ENCODE measurements at places on chromosomes 11 and 22. TPM values are rescaled to one million over a fixed set of nuclear protein-coding genes. Genes with fewer than 3 reads are reported as not detected.

DNA sequence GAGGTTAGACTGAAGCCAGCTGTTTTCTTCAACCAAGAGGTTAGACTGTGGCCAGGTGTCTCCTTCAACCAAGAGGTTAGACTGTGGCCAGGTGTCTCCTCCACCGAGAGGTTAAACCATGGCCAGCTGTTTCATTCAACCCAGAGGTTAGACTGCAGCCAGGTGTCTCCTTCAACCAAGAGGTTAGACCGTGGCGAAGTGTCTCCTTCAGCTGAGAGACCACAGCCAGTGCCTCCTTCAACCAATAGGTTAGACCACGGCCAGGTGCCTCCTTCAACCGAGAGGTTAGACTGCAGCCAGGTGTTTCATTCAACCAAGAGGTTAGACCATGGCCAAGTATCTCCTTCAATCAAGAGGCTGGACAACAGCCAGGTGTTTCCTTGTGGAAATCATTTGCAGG is 498.1 kb downstream of the TBC1D22A start:
- DNase-seq: no peak
- no peaks in the 10 kb centered on the region for H3K36me3 ChIP-seq
- H3K27me3 ChIP-seq: no peaks in the 10 kb centered on the region
- H3K4me3 ChIP-seq: no peak overlapping the region
- H3K4me1 ChIP-seq: no peaks in the 10 kb centered on the region

GRCh38 chr22:37316875-37317371 is 34.6 kb downstream of the CYTH4 start:
- H3K4me1 ChIP-seq: peaks cover 10% of the 10 kb centered on the region
- DNase-seq: peak; percentile 87
- H3K27me3 ChIP-seq: peaks cover 4% of the 10 kb centered on the region
- H3K27ac ChIP-seq: no peak overlapping the region
- no peaks in the 10 kb centered on the region for H3K36me3 ChIP-seq

- H3K4me1 ChIP-seq: no peaks in the 10 kb centered on the region
- H3K36me3 ChIP-seq: no peaks in the 10 kb centered on the region
- H3K4me3 ChIP-seq: no peak overlapping the region
- DNase-seq: no peak
- no peak overlapping the region for H3K27ac ChIP-seq
Measured at GRCh38 chr22:18012531-18012930, 11.8 kb downstream of the MICAL3 start.

- no peak overlapping the region for H3K27ac ChIP-seq
- peaks cover 11% of the 10 kb centered on the region for H3K4me1 ChIP-seq
- DNase-seq: peak; percentile 72
- no peaks in the 10 kb centered on the region for H3K36me3 ChIP-seq
- no peaks in the 10 kb centered on the region for H3K27me3 ChIP-seq
- no peak overlapping the region for H3K4me3 ChIP-seq
Measured at GRCh38 chr11:32088117-32088941, 2.5 kb upstream of the RCN1 start.

- H3K27ac ChIP-seq: no peak overlapping the region
- no peak for DNase-seq
- H3K4me3 ChIP-seq: no peak overlapping the region
- no peaks in the 10 kb centered on the region for H3K36me3 ChIP-seq
Measured at GRCh38 chr22:26744892-26745808, 87.8 kb downstream of the MIAT start.

GRCh38 chr11:31254415-31254814 is 115.1 kb downstream of the DCDC1 start:
- DNase-seq: no peak
- H3K4me3 ChIP-seq: no peak overlapping the region
- H3K36me3 ChIP-seq: no peaks in the 10 kb centered on the region
- H3K27ac ChIP-seq: no peak overlapping the region
- no peaks in the 10 kb centered on the region for H3K27me3 ChIP-seq

GRCh38 chr11:34380696-34381095 is 22.9 kb upstream of the ABTB2 start:
- DNase-seq: no peak
- no peaks in the 10 kb centered on the region for H3K27me3 ChIP-seq
- no peak overlapping the region for H3K27ac ChIP-seq

DNA sequence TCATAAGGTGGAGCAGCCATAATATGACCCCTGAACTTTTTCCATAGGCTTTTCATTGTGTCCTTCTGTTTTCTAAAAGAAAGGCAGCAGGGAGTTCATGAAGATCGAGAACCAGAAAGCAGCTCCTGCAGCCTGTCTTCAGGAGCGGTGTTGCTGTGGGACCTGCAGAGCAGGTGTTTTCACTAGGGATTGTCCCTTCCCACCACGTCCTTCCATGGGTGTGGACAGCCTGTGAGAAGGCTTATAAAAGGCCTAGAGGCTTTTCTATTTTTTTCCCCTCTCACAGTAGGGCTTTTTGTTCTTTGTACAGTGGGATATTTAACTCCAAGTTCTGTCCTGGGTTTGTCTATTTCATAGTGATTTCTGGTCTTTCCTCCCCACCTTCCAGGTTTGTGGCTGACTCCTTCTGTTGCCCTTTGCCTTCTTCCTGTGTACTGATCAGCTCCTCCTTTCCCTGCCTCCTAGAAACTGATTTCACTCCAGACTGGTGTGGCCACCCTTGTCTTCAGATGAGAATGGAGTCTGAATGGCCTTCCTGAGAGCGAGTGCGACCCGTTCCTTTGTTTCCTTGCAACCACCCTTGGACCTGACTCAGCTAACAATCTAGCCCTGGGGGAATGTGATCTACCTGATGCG is 10.1 kb downstream of the MRPL16 start:
- H3K27me3 ChIP-seq: no peaks in the 10 kb centered on the region
- H3K36me3 ChIP-seq: peaks cover 70% of the 10 kb centered on the region

- H3K27ac ChIP-seq: peak overlapping the region; percentile 92
- H3K36me3 ChIP-seq: peaks cover 10% of the 10 kb centered on the region
- H3K27me3 ChIP-seq: no peaks in the 10 kb centered on the region
- H3K4me3 ChIP-seq: no peak overlapping the region
Measured at GRCh38 chr11:65293909-65294381, 20.7 kb upstream of the CDC42EP2 start.

DNA sequence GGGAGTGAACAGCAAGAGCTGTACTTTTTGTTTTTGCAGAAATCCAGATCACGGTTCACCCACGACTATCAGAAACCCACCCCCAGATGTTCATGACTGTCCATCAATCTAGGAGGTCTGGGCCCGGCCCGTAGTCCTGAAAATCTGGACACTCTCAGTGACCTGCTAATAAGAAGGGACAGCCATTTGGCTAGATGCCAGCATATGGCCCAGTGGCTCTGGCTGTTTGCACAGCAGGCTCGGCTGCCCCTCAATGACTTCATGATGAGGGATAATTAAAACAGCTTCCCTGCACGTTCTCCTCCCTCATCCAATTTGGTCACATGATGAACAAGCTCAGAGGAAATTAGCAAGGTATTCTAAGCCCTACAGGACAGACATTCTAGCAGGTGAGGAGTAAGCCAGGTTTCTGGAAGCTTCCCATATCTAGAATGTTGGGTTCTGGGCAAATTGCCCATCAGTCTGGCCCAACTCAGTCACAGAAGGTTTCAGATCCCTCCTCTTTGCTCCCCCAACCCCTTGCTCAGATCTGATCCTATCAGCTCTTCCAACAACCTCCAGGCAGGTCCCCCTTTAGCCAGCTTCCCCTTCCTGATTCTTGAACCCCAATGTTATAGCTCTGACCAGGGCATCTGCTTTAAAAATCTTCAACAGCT is 397.3 kb downstream of the SHANK2 start:
- no peaks in the 10 kb centered on the region for H3K36me3 ChIP-seq
- no peaks in the 10 kb centered on the region for H3K4me1 ChIP-seq
- H3K27ac ChIP-seq: no peak overlapping the region
- no peak for DNase-seq
- no peaks in the 10 kb centered on the region for H3K27me3 ChIP-seq
- H3K4me3 ChIP-seq: no peak overlapping the region

- no peaks in the 10 kb centered on the region for H3K36me3 ChIP-seq
- no peak for DNase-seq
- no peak overlapping the region for H3K27ac ChIP-seq
- H3K4me1 ChIP-seq: peaks cover 3% of the 10 kb centered on the region
- no peaks in the 10 kb centered on the region for H3K27me3 ChIP-seq
- no peak overlapping the region for H3K4me3 ChIP-seq
Measured at GRCh38 chr11:38169286-38169685, 1571.2 kb upstream of the RAG2 start.

GRCh38 chr11:27621405-27622161 is 78.7 kb downstream of the BDNF start:
- H3K4me3 ChIP-seq: no peak overlapping the region
- no peaks in the 10 kb centered on the region for H3K36me3 ChIP-seq
- no peaks in the 10 kb centered on the region for H3K27me3 ChIP-seq
- no peak overlapping the region for H3K27ac ChIP-seq

- H3K27me3 ChIP-seq: no peaks in the 10 kb centered on the region
- peaks cover 47% of the 10 kb centered on the region for H3K36me3 ChIP-seq
- no peak overlapping the region for H3K4me3 ChIP-seq
- H3K27ac ChIP-seq: peak overlapping the region; percentile 57
Measured at GRCh38 chr11:65279741-65280440, 18.1 kb downstream of the POLA2 start.

DNA sequence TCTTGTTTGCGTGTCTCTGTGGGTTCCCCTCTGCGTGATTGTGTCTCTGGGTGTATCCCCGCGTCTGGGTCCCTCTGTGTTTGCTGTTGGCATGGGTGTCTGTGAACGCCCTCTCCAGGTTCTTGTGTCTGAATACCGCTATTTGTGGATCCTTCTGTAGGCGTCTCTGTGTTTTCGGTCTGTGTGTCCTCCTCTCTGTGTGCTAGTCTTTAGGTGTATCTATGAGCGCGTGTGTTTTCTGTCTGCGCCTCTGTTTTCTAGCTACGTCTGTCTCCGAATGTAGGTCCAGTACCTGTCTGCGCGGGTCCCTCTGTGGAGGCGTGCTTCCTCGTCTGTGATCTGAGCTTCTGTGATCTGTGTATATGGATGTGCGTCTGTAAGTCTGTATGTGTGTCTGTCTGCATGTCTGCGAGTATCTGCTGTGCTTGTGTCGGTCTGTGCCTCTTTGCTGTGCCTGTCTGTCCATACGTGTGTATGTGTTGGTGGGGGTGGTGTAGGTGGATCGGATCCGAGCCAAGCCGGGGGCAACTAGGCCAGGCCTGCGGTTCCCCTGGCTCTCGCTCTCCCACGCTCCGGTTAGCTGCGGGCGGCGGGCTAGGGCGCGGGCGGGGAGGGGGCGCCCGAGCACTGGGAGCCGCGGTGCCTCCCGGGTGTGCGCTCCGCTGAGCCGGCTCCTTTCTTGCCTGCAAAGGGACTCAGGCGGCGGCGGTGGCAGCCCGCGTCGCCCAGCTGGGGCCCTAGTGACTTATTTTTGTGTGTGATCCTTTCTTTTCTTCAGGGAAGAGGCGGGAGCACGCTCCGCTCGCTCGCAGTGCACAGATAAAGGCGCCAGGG is 105.3 kb upstream of the E2F8 start:
- peak overlapping the region; percentile 39 for H3K4me3 ChIP-seq
- no peak overlapping the region for H3K27ac ChIP-seq
- H3K4me1 ChIP-seq: peaks cover 15% of the 10 kb centered on the region
- DNase-seq: peak; percentile 27
- peaks cover 30% of the 10 kb centered on the region for H3K27me3 ChIP-seq

- H3K36me3 ChIP-seq: no peaks in the 10 kb centered on the region
- no peak overlapping the region for H3K4me3 ChIP-seq
- H3K4me1 ChIP-seq: peaks cover 12% of the 10 kb centered on the region
- no peak overlapping the region for H3K27ac ChIP-seq
- no peak for DNase-seq
Measured at GRCh38 chr11:123434262-123434661, 4.2 kb downstream of the GRAMD1B start.

DNA sequence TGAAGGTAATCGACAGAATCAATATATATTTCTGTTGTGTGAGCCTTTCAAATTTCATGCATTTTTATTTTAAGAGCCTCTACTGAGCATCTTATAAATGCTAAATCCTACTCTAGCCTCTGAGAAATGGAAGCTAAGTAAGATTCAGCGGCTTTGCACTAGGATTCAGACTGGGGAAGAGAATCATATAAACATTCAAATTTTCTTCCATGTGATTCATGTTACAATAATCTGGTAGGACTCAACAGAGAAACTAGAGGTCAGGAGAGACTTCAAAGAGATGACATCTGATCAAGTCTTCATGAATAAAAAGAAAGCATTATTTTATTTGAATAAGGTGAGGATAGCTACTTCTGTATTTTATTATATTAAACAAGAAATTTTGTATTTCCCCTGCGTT is 538.9 kb downstream of the DLG2 start:
- no peak overlapping the region for H3K4me3 ChIP-seq
- no peak overlapping the region for H3K27ac ChIP-seq
- H3K4me1 ChIP-seq: no peaks in the 10 kb centered on the region
- H3K27me3 ChIP-seq: no peaks in the 10 kb centered on the region

DNA sequence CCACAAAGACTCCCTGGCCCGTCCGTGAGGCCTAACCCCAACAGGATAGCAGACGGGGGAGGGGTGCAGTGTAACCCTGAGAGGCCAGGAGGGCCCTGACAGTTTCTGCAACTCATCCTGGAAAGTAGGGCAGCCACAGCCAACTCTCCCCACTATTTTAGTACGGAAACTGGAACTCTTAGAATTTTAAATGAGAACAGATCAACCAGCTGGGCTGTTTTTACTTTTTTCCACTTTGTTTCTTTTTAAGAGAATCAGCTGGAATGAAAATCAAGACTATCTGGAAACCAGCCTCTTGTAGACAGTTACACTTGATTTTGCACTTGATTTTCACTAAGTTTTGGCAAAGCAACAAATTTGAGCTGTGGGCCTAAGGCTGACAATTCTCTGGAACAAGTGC is 42.7 kb upstream of the NRIP3 start:
- no peaks in the 10 kb centered on the region for H3K36me3 ChIP-seq
- H3K4me3 ChIP-seq: no peak overlapping the region
- DNase-seq: no peak
- no peak overlapping the region for H3K27ac ChIP-seq
- no peaks in the 10 kb centered on the region for H3K27me3 ChIP-seq

- no peak overlapping the region for H3K4me3 ChIP-seq
- no peaks in the 10 kb centered on the region for H3K36me3 ChIP-seq
- no peak overlapping the region for H3K27ac ChIP-seq
- no peaks in the 10 kb centered on the region for H3K27me3 ChIP-seq
- peaks cover 10% of the 10 kb centered on the region for H3K4me1 ChIP-seq
Measured at GRCh38 chr22:32082331-32082730, 39.3 kb downstream of the SLC5A1 start.

- H3K4me1 ChIP-seq: peaks cover 31% of the 10 kb centered on the region
- peak overlapping the region; percentile 54 for H3K4me3 ChIP-seq
- no peaks in the 10 kb centered on the region for H3K36me3 ChIP-seq
- DNase-seq: no peak
Measured at GRCh38 chr11:57476757-57477506, 16.6 kb downstream of the RTN4RL2 start.

GRCh38 chr11:58061813-58062212 is 31.1 kb downstream of the OR6Q1 start:
- H3K36me3 ChIP-seq: no peaks in the 10 kb centered on the region
- no peaks in the 10 kb centered on the region for H3K27me3 ChIP-seq
- H3K27ac ChIP-seq: no peak overlapping the region
- no peak for DNase-seq

POTEH gene
- not detected for total RNA-seq

NRGN gene
- 4.0 TPM for total RNA-seq

OR10D3 gene
- not detected for total RNA-seq

PDHX gene
- total RNA-seq: 127 TPM

GP1BB gene
- total RNA-seq: 52.2 TPM

TBX10 gene
- total RNA-seq: not detected
